ENCODE measurements at places on chromosomes 4 and X.

GRCh38 chrX:68163441-68163840 lies 269.9 kb downstream of the OPHN1 start:
- no peak for DNase-seq

DNA sequence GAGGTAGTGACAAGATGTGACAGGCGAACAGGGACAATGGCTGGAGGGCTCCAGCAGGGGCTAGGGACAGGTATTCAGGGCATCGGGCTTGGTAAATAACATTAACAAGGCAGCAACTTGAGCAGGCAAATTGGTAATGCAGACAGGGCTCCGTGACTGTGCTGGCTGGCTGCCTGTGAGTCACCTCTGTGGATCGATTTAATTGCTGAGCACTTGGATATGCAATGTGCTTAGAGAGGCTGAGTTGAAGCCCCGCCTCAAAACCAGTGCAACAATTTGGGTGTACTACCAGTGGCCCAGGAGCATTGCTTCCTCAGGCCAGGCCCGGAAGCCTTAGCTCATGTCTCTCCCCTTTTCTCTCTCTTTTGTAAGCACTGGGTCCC lies 19.5 kb downstream of the CNGA2 start:
- no peak for DNase-seq

- DNase-seq: no peak
Observed at GRCh38 chr4:111393781-111394180, 751.5 kb upstream of the FAM241A start.

DNA sequence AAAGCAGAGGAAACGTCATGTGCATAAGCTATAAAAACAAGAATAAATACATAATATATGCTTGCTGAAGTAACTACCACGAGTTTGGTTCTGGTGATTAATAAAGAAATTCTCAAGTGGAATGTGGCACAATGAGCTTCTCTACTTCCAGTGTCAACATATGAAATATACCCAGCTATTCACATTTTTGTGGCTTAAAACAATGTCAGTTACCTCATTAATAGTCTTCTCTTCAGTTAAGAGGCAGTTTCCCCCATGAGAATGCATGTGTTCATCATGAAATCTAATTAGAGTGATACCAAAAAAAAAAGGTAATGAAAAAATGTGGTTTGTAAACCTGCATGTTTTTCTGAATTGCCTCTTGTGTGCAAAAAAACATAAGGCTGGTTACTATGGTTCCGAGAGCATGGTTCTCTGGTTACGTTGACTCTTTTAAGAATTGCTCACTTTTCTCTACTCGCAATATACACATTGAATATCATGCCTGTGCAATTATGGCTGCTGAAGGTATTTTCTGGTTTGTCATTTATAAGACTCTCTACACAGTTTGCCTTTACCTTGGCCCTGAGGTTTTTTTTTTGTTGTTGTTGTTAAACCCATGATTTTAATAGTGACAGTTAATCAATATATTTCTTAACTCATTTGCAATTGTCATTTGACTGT lies 108.2 kb downstream of the PCDH7 start:
- no peak for DNase-seq

GRCh38 chrX:97705936-97706335 lies 822.2 kb downstream of the RPA4 start:
- no peak for DNase-seq

DNA sequence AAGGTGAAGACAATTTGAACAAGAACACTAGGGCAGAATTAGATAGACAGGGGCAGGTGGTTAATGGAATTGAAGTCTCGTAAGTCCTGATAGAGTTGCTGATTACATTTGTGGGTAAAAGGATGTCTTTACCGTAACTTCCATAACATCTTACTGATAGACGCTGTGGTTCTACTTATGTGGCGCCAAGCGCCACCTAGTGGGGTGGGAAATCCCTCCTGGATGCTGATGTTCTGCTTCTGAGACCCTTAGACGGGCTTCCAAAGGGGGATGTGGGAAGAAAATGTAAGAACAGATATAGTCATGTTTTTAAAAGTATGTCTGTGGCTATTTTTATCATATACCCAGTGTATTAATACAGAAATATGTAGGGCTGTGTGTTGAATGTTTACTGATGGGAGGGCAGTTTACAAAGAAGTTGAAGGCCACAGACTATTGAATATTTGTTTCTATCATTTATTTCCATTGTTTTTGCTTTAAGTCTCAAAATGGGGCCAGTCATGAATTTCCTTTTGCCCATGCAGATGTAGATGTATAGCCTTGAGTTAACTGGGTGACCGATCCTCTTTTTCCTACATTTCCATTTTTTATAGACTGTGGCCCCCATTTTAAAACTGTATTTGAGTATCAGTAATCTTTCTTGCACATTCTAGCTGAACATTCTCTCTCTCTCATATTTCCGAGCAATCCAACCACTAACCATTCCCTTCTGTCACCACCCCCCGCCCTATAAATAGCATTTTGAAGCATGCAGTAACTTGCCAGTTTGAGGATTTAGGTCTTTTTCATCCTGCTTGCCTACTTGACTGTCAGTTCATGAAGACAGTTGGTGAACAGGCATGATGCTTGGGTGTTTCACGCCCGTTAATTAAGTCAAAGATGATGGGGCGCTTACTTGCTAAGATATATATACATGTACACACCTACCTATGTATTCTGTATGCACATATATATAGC lies 12.1 kb upstream of the TLR8 start:
- peak; percentile 31 for DNase-seq

Data from left cardiac atrium (tissue), 4 donors.